Caki2 (cell line): ENCODE measurements at places on chromosomes 7 and 10. TPM values are rescaled to one million over a fixed set of nuclear protein-coding genes. Genes with fewer than 3 reads are reported as not detected.

The HACD1 gene
- total RNA-seq = 87.0 and 91.9 TPM in 2 replicates

The GSTO2 gene
- total RNA-seq = 2.8 and 15.1 TPM in 2 replicates

DNA sequence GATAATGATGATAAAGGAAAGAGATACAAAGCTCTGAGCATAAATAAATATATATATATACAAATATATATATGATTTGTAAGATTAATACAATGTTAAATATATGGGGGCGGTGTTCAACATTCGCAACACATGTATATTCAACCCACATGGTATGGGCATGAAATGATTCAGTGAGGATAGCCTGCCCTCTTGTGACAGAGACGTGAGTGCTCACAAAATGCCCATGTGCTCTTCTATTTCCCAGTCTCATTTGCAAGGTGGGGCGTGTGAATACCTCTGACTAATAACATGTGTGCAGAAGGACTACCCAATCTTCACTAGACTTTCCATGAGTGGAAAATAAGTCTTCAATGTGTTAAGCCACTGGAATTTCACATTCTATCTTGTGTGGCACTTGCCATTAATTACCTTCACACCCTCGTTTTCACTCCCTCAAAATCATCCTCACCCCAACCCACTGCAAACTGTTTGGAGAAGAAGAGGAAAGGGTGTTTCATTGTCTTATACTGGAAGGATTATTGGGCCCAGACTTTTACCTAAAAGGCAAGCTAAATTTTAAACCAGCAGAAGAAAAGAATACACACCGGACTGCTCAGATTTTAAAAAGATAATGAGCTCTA is 26.9 kb downstream of the ASAH2 start:
- DNase-seq = peak; percentile 30

The ITGA8 gene
- not detected in 2 replicates for total RNA-seq

- DNase-seq = peak; percentile 73
Measured at GRCh38 chr10:43461950-43462349, 25.0 kb downstream of the ZNF487 start.
